ENCODE measurements at places on chromosomes 13 and 19. TPM values are rescaled to one million over a fixed set of nuclear protein-coding genes. Genes with fewer than 3 reads are reported as not detected.

DNA sequence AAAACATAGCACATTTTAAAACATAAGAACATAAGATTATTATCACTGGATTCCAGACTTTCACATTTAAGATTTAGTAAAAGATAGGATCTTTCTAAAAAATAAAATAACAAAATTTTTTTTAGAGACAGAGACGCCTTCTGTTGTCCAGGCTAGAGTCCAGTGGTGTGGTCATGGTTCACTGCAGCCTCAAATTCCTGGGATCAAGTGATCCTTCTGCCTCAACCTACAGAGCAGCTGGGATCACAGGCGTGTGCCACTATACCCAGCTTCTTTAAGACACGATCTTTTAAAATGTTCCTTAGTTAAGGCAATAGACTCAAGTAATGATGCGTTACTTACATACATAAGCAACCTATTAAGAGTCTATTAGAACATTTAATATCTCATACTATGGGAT is 32.7 kb downstream of the ALG5 start:
- DNase-seq, result no peak

GRCh38 chr13:30907121-30907861 is 1.2 kb downstream of the MEDAG start:
- no peak for DNase-seq

IL17D gene
- 0.35 TPM for total RNA-seq

C19orf18 gene
- not detected for total RNA-seq
